ENCODE measurements at places on chromosomes 11 and 22.

DNA sequence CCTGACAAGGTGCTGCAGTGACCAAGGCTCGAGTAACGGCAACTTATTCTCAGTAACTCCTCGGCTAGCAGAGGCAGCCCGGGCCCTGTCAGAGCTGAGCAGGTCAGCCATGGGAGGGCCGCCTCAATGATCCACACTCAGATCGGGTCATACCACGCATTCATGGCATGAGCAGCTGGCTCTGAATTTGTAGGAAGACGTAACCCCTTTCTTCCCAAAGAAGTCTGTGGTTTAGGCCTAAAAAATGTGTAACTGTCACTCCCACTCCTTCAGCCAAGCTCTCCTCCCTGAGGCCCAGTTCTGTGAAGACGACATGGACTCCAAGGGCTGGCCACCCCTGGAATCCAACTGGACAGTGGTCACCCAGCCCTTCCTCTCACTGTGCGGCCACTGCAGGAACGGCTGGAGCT is 30.0 kb downstream of the PPP2R1B start:
- DNase-seq = no peak

- DNase-seq = peak; percentile 26
Observed at GRCh38 chr11:3022982-3023381, 30.9 kb upstream of the NAP1L4 start.

DNA sequence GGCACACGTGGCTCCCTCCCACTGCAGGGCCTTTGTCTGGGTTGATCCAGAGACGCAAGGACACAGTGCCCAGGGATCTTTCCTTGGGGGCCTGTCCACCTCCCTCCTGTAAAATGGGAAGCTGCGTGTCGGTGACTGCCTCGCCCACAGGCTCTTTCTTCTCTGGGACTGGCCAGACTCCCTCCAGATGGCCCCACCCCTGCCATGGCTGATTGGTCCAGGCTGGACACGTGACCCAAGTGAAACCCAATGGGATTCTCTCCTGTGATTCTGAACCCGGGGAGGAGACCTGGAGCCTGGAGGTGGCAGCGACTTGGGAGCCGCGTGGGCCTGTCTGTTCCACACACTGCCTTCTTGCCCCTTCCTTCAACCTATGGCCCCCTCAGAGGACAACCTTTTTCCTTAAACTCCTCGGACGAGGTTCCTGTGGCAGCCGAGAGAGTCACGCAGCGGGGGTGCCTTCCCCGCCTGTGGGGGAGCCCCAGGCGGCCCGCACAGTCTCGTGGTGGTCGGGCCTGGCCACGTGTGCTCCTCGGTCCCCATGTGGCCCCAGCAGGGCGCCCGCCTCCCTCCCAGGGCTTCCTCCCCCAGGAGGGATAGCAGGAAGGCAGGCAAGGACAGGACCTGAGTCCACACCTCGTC is 12.4 kb upstream of the MPPED1 start:
- no peak for DNase-seq

DNA sequence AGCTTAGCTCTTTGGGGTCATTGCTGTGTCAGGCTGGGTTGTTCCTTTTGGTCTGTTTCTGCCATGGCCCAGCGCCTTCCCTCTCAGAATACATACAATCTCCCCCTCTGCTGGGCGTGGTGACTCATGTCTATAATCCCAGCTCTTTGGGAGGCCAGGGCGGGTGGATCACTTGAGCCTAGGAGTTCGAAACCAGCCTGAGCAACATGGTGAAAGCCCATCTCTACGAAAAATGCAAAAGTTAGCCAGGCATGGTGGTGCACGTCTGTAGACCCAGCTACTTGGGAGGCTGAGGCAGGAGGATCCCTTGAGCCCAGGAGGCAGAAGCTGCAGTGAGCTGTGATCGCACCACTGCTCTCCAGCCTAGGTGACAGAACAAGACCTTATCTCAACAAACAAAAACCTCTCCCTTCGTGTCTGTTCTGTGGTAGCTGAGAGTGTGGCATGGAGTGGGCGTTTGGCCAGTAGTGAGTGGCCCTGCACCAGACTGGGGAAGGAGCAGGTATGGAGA is 46.7 kb upstream of the RAB1B start:
- peak; percentile 19 for DNase-seq

GRCh38 chr22:46003271-46004091 is 26.5 kb upstream of the WNT7B start:
- no peak for DNase-seq

DNA sequence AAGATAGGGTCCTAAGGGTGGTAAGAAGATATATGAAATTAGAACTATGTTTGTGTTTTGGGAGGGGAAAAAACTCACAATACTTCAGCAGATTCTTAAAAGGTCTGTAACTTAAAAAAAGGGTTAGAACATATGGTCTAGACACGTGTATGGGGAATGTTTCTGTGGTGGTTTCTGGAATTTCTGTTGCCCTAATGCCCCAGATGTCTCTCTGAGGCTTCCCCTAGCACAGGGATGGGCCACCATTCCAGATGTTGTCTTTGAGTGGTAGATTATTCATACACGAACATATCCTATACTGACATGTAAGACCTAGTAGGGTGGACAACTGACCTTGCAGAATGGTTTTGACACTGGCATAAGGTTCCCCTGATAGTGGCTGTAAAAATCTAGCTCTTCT is 26.2 kb downstream of the EHF start:
- DNase-seq = no peak

- no peak for DNase-seq
Observed at GRCh38 chr11:39078465-39078864, 2381.0 kb downstream of the LRRC4C start.

- DNase-seq = no peak
Observed at GRCh38 chr22:48797731-48798130, 1029.9 kb downstream of the BRD1 start.

GRCh38 chr11:297051-297585 is 2.2 kb downstream of the IFITM5 start:
- no peak for DNase-seq

GRCh38 chr22:20963201-20964052 is 3.6 kb upstream of the AIFM3 start:
- no peak for DNase-seq

- DNase-seq = no peak
Observed at GRCh38 chr11:95353706-95354105, 122.7 kb upstream of the SESN3 start.

DNA sequence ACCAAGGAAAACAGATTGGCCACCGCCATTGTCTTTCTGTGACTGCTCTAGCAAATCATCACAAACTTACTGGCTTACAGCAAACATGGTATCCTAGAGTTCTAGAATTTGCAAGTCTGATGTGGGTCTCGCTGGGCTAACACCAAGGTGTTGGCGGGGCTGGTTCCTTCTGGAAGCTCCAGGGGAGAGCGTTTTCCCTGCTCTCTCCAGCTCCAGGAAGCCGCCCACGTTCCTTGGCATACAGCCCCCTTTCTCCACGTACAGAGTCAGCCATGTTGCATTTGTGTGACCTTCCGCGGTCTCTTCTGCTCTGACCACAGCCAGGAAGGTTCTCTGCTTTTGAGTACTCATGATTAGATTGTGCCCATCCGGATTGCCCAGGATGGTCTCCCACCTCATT is 27.5 kb downstream of the TBC1D22A start:
- no peak for DNase-seq

DNA sequence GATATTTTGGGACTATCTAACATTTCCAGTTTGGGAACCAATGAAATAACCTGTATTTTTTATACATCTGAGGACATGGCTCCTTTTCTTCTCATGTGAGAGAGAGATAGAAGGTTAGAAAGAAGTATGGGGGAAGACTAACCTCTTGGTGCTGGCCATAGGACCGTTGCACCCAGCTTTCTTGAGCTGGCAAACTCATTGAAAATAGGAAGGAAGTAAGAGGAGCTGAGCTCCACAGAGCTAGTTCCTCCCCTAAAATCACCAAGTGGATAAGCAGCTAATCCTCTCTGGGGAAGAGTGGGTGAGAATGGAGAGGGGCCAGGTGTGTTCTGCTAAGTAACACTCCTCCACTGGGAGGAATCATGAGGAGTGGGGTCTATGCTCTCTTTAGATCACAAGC is 387.4 kb upstream of the CADM1 start:
- no peak for DNase-seq

- no peak for DNase-seq
Observed at GRCh38 chr11:105699203-105699602, 89.3 kb downstream of the GRIA4 start.

DNA sequence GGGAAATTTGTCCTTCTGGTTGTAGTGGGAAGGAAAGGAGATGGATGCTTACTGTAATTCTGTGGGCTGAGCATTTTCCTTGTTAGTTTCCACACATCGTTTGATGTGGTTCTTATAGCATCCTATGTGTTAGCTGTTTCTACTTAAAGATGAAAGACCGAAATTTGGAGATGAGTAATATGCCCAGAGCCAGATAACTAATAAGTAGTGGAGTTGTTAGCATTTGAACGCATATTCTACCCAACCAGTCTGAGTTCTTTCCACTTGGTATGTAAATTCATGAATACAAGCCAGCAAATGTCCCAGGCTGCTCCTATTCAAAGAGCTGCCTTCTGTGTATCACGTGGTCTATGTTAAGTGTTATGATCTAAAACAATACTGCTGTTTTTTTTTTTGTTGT is 14.6 kb downstream of the SPECC1L start:
- no peak for DNase-seq

- no peak for DNase-seq
Observed at GRCh38 chr11:100188137-100188783, 498.8 kb upstream of the ARHGAP42 start.

DNA sequence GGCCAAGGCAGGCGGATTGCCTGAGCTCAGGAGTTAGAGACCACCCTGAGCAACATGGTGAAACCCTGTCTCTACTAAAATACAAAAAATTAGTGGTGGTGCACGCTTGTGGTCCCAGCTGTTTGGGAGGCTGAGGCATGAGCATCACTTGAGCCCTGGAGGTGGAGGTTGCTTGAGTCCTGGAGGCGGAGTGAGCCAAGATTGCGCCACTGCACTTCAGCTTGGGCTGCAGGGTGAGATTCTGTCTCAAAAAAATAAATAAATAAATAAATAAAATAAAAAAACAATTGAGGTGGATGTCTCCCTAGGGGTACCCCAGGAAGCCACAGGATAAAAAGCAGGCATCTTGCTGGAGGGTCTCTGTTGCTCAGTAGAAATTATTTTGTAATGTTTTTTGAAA is 14.1 kb downstream of the PTPRJ start:
- DNase-seq = no peak

DNA sequence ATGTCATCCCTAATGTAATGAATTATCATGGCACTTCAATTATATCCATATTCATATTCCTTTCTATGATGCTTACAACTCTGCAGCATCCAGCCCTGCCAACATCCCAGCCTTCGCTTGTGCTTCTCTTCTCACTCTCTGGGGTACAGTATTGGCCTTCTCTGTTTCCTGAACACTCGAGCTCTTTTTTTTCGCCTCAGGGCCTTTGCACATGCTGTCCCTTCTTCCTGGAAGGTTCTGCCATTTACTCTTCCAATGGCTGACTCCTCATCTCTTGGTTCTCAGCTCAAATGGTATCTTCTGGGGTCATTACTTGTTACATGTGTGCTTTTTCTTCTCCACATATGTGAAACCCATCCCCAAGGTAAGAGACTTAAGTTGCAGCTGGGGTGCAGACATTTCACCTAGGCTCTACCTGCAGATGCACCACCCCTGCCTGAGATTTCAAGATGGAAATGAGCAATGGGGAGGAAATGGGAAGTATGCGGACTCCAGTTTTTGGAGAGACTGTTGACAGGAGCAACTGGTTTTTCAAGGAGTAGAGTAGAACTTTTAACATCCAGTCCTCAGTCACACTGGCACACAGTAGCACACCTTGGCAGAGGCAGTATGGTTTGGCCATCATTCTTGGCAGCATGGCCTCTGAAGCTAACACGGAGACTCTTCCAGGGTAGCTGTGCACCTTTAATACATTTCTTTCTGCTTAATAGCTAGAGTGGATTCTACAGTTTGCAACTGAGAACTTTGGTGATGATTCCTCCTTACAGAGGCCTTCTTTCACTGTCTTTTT is 42.4 kb upstream of the DMC1 start:
- no peak for DNase-seq

- no peak for DNase-seq
Observed at GRCh38 chr11:62372871-62373270, 35.6 kb downstream of the ASRGL1 start.

GRCh38 chr11:119340335-119341221 is at the start of gene C1QTNF5:
Gene C1QTNF5, minus strand, starts transcription at chr11:119340883. Its CDS starts 486 bp downstream, at chr11:119340397.
- DNase-seq = no peak

- no peak for DNase-seq
Observed at GRCh38 chr11:127620671-127621070, 620.1 kb upstream of the KIRREL3 start.

- DNase-seq = no peak
Observed at GRCh38 chr22:30878516-30879414, 89.8 kb downstream of the MORC2 start.

DNA sequence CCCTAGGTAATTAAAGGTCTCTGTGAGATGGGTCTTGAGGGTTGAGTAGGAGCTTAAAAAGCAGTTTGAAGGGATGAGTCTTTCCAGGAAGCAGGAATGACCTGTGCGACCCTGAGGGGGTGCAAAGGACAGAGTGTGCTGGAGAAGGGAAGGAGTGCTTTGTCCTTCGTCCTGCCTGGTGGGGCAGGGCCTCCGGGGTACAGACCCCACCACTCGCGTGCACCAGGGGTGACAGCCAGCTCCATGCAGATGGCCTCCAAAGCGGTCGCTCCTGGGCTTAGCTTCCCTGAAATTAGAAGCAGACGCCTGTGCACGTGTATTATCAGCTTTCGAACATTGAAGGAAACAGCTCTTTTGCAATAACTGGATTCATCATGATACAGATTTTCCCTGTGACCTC is 959.8 kb downstream of the BRD1 start:
- no peak for DNase-seq

DNA sequence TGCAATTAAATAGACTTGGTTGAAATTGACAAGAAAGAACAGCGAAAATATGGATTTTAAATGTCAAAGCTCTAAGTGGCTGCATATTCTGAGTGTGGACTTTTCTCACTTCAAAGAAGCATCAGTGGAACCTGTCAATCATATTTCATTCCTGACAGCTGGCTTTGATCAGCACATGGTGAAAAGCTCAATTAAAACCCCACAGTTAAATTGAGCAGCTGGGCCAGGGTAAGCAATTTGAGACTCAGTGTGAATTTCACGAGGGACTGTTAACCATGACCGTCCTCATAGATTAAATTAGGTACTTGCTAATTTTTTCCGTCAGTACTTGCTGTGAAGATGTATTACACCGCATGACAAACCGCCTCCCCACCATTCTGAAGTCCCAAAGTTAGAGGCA is 11.0 kb upstream of the OR10D3 start:
- no peak for DNase-seq

- no peak for DNase-seq
Observed at GRCh38 chr11:107501713-107502112, 44.1 kb upstream of the CWF19L2 start.

GRCh38 chr11:65113361-65113756 is 1.7 kb downstream of the TM7SF2 start:
- peak; percentile 39 for DNase-seq

Data from PC-3 (cell line).